ENCODE measurements at places on chromosomes 1 and 21.

DNA sequence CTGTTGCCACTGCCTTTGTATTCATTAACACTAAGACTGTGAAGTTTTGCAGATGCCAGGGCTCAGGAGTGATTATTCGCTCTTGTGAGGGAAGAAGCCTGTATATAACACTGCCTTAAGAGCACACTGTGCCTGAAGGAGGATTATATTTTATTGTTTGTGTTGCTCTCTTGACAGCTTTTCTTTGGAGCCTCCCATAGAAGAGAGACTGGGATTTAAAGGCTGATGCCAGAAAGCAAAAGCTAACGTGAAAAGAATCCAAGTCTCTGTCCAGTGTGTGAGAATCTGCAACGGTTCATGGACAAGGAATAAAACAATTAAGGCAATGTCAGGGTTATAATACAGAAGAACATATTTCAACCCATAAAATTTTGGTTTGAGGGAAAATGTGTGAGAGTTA is 316.8 kb downstream of the NFIA start:
- no peak for DNase-seq

GRCh38 chr21:45409466-45410150 is 4.6 kb downstream of the COL18A1 start:
- DNase-seq = no peak

GRCh38 chr1:157307491-157307890 is 169.3 kb upstream of the ETV3 start:
- no peak for DNase-seq

DNA sequence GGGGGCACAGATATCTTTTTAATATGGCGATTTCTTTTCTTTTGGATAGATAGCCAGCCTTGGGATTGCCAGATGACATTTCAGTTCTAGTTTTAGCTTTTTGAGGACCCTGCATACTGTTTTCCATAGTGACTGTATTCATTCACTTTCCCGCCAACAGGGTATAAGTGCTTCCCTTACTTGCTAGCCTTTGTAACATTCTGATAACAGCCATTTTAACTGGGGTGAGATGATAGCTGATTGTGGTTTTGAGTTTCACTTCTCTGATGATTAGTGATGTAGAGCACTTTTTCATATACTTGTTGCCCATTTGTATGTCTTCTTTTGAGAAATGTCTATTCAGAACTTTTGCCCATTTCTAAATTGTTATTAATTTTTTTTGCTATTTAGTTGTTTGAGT is 151.9 kb downstream of the NTPCR start:
- no peak for DNase-seq

DNA sequence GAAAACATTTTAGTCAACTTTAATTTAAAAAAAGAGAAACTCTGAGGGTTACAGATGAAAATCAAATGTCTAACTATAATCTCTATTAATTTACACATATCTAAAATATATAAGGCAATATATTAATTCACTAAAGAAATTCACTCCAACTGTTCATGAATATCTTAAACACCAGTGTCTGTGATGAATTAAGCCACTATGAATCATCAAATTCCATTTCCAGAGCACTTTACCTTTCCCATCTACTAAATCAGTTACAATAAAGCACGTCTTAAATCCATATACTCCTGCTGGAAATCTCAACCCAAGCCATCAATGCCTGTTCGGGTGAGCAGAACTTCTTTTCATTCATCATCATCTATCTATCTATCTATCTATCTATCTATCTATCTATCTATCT is 4.3 kb downstream of the TAF5L start:
- no peak for DNase-seq

GRCh38 chr1:99764909-99765308 is 1.5 kb downstream of the FRRS1 start:
- no peak for DNase-seq

DNA sequence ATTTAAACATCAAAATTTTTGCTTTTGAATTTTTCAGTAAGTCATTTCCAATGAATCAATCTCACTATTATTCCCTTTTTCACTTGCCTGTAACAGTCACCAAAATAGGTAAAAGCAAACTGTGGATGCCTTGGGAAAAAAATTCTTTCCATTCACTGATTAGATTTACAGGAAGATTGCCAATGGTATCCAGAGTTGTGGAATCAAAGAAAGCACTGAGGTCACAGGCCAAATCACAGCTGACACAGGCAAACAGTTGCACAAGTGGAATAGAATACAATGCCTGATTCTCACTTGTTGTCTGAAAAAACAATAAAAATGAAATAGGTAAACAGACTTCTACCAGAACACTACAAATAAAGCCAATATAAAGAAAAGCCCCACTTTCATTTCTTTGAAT is 48.4 kb downstream of the LTN1 start:
- DNase-seq = no peak

DNA sequence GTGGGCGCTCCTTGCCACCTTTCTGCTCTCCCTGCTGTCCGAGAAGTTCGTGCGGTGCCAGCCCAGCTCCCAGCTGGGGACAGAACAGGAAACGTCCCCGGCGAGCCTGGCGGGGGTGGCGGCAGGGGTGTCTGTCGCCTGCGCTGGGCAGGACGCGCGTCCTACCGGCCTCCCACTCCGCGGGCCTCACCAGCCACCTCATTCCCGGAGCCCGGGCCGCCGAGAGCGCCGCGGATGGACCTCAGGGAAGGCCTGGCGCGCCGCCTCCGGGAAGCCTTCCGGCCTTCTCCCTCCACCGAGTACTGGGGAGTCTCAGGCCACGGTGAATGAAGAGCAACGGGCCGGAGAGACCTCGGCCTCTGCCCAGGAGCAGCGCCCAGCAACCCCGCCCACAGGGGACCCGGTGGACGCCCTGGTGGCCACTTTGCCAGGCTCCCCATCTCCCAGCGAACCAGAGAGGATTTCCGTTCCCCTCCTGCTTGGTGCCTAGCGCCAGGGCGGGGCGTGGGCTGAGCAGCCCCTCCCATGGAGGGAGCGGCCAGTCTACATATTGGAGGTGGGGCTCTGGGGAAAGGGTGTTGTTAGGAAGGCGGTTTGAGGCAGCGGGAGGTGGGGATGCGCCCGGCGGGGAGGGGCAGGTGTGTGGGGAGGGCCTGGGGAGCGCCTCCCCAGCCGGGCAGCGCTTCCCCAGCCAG is 9.5 kb upstream of the TNFRSF14 start:
- DNase-seq = peak; percentile 73

DNA sequence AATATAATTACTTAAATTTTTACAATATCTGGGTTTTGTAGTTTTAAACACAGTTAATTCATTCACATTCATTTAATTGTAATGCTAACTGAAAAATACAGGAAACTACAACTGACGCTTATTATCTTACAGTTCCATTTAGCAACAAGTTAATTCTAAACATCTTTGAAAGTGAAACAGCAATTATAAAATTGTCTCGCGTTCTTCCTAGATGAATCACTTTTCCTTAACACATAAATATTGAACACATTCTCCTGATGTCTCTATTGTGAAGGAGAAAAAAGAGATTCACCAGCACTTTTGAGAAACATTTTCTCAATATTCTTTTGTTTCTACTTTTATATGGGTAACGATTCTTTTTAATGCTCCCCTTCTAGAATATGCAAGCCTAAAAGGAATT is 6.4 kb downstream of the PTGFR start:
- DNase-seq = no peak

DNA sequence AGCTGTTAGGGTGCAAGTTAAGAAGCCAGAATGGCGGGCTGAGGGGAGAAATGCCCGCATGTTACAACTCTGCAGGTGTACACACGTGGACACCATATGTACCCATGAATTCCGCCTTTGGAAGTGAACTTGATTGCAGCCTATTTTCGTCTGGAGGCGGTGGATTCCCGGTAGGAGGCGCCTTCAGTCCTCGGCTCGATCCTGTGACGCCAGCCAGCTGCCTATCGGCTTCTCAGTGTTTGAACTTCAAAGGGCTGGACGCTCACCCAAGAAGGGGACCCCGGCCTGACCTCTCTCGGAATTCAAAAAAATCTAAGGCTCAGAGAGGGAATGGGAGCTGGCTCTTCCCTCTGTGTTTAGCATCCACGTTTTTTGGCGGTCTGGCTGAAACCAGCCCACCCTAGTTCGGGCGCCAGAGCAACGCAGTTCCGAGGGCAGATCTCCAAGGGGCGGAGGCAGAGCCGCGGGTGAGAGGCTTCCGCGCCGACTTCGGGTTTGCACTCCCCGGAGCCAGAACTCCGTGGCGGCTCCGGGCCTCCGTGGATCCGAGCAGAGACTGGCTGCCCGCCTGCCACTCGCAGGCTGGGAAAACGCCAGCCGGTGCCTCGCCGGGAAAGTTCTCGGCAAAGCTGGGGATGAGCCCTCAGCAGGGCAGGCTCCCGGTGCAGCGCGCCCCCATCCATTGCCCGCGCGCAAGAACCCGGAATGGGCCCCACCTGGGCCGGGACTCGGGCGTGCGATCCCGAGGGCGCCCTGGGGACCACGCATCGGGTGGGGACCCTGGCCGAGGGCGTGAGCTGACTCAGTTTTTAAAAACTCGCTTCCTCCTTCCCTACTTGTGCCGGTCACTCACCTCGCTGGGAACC is 996 bp upstream of the TMEM51 start:
- DNase-seq = no peak

GRCh38 chr21:26167593-26167992 is 3.0 kb downstream of the APP start:
- no peak for DNase-seq

DNA sequence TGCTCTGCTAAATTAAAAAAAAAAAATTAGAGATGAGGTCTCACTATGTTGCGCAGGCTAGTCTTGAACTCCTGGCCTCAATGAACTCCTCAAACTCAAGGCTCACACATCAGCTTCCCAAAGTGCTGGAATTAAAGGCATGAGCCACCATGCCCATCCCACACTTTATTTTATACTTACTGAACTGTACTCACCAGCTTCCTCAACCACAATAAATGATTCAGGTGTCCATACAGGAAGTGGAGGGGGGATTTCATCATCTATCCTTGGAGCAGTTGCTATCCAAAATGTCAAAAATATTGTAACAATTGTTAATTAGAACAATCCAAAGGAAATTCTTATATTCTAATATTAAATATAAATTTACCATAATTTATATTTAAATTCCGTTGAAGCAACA is 22.4 kb upstream of the RSBN1 start:
- DNase-seq = no peak

GRCh38 chr1:176546825-176547224 is 83.8 kb downstream of the PAPPA2 start:
- DNase-seq = no peak

- no peak for DNase-seq
Measured at GRCh38 chr1:48472638-48473037, 634 bp upstream of the SPATA6 start.

DNA sequence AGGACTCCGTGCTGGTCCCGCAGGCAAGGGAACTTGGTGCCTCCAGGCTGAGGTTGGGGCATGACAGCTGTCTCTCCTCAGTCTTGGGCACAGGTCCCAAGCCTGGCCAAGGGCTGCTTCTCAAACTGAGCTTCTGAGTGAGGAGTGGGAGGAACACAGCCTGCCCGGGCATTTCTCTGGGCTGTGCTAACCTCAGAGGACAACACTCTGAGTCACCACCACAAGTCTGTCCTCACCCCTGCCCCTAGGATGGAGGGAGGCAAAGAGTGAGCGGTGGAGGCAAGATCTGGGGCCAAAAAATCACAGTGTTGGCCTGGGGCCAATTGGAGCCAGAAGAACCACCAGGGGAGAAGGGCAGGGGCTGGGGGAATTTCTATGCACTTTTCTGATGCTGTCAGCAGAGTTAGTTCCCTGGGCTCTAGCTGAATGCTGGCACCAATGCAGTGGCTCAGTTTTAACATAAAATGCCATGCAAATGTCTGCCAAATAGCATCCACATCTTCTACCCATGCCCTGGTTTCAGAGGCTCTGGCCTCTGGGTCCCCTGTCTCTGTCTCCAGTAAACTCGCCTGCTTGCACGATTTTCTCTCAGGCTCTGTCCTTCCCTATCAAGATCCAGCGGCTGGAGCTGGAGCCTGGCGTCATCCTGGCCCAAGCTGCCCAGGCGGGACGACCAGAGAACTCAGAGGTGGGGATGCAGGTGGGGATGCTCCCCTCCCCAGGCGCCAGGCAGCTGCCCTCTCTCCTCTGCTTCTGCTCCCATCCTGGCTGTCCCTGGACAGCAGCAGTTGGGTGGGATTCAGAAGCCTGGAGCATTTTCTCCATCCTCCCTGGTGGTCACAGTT is 11.0 kb upstream of the CDK18 start:
- DNase-seq = no peak

GRCh38 chr1:85629532-85629920 is 49.0 kb downstream of the CCN1 start:
- DNase-seq = no peak

DNA sequence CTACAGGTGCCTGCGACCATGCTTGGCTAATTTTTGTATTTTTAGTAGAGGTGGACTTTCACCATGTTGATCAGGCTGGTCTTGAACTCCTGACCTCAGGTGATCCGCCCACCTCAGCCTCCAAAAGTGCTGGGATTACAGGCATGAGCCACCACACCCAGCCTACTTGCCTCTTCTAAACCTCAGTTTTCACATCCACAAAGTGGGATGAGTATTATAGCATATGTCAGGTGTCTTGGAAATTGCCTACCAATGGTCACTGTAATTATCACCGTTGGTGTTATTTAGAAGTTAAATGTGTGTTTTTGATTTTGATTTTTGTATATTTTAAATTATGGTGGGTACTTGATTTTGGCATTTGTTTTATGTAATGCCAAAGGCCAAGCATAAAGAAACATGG is 36.7 kb downstream of the SLC44A3 start:
- no peak for DNase-seq

DNA sequence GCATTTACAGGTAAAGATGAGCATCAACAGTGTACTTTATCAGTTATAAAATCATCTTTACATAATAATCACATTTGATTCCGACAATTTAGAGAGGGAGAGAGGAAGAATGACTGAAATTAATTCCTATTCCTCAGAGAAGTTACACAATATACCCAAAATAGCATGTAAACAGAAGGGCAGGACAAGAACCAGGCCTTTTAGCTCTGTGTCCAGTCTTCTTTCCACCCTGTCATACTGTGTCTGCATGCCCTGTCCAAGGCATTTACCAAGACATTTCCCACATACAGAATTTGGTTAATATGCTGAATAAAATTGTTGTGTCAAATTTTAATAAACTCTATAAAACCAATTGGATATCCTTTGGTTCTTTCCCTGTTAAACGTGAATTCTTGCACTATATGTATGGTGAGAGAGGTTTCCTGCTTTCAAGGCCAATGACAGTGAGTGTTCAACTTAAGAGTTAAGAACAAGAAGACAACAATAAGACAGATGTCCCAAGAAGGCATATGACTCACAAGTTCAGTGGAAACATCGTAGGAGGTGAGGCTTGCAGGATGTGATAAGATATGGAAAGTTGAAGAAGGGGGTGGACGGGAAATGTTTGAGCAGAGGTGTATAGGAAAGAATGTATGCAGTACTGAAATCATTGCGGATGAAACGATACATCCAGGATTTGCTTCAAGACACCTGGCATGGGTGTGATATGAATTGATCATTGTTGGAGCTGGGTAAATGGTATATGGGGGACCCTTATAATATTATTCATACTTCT is 20.8 kb downstream of the LRRC8B start:
- no peak for DNase-seq

- DNase-seq = no peak
Measured at GRCh38 chr1:119924948-119925898, 28.9 kb upstream of the ADAM30 start.

- no peak for DNase-seq
Measured at GRCh38 chr1:34900775-34901502, 28.5 kb downstream of the DLGAP3 start.

GRCh38 chr1:151624783-151625182 is 12.9 kb downstream of the SNX27 start:
- DNase-seq = no peak

Data from activated T-helper 1 cell treated with Interleukin-2 at 50 U/mL for 16 hours (primary cell).